ENCODE measurements at places on chromosomes 12 and 14.

DNA sequence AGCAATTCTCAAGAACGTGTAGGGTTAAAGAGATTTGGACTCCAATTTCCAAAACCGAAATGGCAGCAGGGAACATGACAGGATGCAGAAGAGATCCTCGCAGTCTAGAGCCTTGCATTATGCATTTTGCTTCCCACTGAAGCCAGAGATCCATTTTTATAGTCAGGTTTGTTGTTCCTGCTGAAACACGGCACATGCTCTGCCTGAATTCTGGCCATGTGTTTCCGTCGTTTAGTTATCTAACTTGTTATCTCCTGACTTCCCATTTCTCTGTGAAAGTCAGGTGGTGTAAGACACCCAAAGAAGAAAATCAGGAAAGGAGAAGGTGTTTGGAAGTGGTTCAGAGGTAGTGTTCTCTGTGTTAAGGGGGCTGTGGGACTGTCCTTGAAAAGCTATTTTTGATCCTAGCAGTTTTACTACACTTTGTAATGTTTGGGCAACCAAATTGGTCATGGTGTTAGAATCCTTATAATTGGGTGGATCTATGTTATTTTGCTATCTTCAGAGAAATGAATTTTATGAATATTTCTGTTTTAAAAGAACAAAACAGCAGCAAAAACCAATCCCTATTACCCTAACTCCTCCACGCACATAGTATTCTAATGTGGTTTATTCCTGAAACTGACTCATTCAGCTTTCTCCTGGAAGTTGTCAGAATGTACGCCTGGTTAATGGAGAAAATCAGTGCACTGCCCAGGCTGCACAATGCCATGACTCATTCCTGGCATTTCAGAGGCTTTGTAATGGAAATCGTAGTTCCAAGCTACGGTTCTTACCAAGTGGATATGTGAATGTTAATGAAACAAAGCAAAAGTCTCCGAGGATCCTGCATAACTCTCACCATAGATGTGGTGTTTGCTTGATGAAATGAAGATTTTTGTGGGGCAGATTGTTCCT, 110.1 kb downstream of the SAMD4A start:
- H3K27ac ChIP-seq, result peak overlapping the region; percentile 74
- H3K4me1 ChIP-seq, result peaks cover 8% of the 10 kb centered on the region
- DNase-seq, result peak; percentile 38
- no peaks in the 10 kb centered on the region for H3K36me3 ChIP-seq
- H3K4me3 ChIP-seq, result no peak overlapping the region
- H3K27me3 ChIP-seq, result no peaks in the 10 kb centered on the region

GRCh38 chr12:107894589-107894988, 120.1 kb downstream of the ASCL4 start:
- no peaks in the 10 kb centered on the region for H3K27me3 ChIP-seq
- no peak overlapping the region for H3K4me3 ChIP-seq
- no peaks in the 10 kb centered on the region for H3K4me1 ChIP-seq
- DNase-seq, result no peak
- H3K36me3 ChIP-seq, result no peaks in the 10 kb centered on the region

GRCh38 chr14:92792885-92793284, 1.2 kb upstream of the GOLGA5 start:
- H3K36me3 ChIP-seq, result peaks cover 4% of the 10 kb centered on the region
- no peak for DNase-seq

DNA sequence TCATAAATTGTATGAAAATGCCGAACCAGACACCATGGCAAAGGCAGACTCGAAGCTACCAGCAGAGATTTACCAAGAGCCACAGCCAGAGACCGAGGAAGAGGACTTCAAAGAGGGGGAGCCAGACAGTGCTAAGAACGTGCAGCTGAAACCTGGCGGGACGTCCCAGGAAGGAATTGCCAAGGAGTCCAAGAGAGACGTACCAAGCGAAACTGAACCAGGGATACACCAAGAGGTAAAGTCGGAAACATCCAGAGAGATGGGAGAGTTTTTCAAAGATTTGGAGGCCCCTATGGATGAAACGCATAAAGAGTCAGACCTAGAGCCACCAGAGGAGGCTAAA, 294 bp downstream of the SAMD15 start:
- peaks cover 9% of the 10 kb centered on the region for H3K4me1 ChIP-seq
- H3K4me3 ChIP-seq, result peak overlapping the region; percentile 97
- no peaks in the 10 kb centered on the region for H3K36me3 ChIP-seq
- no peaks in the 10 kb centered on the region for H3K27me3 ChIP-seq

DNA sequence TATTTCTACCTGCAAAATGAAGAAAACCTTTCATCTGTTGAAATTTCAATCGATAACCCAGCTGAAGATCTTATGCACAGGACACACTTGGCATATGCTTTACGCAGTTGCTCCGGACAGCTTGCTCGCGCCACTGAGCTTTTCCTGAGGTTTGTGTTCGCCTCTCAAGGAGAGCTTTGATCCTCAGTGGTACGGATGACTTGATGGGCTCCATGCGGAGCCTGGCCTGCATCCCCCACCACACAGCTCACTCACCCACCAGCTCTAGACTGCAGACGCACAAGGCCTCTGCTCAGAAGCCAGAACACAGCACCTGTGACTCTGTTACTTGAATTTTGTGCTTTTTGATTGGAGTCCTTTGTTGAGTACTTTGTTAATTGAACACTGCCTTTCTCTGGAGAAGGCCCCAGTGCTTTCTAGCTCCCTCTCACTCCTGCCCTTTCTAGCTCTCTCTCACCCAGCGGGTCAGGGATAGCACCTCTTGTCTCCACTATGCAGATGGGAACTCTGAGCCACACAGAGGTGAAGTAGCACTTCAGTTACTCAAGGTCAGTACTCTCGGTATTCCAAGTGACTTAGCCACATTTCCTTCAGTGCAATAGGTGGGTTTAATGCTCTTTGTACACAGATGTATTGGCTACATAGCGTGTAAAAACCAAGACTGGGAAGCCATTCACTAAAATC, 52.1 kb downstream of the TBC1D30 start:
- no peak for DNase-seq
- H3K27ac ChIP-seq, result no peak overlapping the region
- no peak overlapping the region for H3K4me3 ChIP-seq
- peaks cover 9% of the 10 kb centered on the region for H3K36me3 ChIP-seq

DNA sequence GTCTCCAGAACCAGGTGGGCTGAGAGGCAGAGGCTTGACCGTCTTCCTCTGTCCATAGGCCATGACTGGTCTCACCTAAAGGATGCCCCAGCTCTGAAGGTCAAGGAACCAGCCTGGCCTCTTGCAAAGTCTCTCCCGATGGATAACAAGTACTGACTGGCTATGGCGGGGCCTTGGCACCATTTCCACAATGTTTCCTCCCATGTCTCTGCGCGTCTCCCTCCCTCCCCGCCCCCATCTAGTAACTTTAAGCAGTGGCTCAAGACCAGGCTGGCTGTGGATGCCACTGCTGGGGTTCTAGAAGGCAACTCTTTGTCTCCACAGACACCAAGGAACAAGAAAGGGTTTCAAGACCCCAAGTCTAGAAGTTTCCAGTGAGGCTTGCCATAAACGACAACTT, 275.5 kb downstream of the DPF3 start:
- H3K27ac ChIP-seq, result no peak overlapping the region
- H3K4me3 ChIP-seq, result no peak overlapping the region
- no peaks in the 10 kb centered on the region for H3K27me3 ChIP-seq
- DNase-seq, result no peak
- H3K4me1 ChIP-seq, result peaks cover 24% of the 10 kb centered on the region
- H3K36me3 ChIP-seq, result peaks cover 5% of the 10 kb centered on the region

DNA sequence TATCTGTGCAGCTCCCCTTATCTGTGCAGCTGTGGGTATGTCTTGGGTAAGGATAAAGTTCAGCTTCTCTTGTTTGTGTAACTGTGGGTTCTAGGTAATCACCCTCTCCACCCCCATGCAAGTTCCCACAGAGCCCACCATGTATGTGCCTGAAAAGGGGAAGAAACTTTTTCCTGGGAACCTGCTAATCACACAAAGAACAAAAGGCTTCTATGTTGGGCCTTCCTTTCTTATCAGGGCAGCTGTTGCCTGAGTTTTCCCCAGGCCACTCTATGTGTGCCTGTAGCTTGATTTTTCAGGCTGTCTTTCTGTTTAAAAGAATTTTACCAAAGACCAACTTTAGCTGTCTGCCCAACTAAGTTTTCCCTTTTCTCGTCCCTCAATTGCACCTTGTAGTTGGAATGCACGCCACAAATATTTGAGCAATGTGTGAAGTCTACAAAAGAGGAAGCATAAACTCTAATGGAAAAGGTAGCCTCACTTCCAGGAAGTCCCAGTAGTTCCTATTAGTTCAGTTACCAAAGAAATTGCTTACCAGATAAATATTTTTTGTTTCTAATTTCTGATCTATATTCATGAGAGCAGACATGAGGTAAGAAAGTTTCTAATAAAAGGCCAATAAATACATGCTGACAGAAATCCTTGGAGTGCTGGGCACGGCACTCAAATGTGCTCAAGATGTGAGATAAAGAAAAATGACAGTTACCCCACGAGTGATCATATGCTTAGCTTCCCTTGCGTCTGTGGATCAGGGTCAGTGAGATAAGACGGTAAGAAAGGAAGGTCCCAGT, 2.7 kb upstream of the GALC start:
- peaks cover 10% of the 10 kb centered on the region for H3K4me1 ChIP-seq
- no peak for DNase-seq
- H3K27me3 ChIP-seq, result no peaks in the 10 kb centered on the region

DNA sequence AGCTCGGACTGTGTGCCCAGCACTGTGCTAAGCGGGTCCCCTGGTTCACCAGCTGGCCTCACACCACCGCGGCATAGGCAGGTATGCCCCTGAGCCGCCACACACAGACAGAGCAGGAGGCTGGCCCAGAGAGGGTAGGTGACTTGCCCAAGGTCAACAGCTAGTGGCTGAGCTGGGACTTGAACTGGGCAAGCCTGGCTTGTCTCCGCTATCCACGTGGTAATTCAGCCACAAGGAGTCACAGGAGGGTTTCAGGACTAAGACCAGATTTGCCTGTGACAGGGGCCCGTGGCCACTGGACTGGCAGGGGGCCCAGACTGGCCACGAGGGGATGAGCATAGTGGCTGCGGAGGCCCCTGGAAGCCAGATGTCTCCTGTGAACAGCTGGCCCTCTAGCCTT, 47.7 kb downstream of the NCOR2 start:
- H3K4me3 ChIP-seq, result no peak overlapping the region
- H3K4me1 ChIP-seq, result peaks cover 86% of the 10 kb centered on the region
- peak overlapping the region; percentile 94 for H3K27ac ChIP-seq
- no peaks in the 10 kb centered on the region for H3K27me3 ChIP-seq
- DNase-seq, result no peak

DNA sequence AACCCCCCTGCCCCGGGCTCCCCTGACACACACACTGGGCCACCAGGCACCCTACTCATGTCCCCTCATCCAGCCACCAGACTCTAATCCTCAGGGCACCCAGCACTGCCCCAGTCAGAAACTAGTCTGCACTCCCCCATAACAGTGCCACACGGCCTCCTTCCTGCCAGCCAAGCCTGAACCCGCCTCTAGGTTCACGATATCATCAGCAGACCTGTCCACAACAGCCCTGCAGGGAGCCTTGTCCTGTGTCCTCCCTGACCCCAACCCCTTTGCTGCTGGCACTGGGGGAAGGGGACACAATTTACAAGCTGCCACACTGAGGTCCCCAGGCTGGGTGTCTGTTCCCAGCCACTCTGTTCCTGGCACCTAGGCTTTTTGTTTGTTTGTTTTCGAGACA, 33.6 kb downstream of the LTBP2 start:
- no peak overlapping the region for H3K27ac ChIP-seq
- H3K36me3 ChIP-seq, result no peaks in the 10 kb centered on the region
- DNase-seq, result no peak
- H3K4me1 ChIP-seq, result peaks cover 5% of the 10 kb centered on the region
- H3K4me3 ChIP-seq, result no peak overlapping the region

DNA sequence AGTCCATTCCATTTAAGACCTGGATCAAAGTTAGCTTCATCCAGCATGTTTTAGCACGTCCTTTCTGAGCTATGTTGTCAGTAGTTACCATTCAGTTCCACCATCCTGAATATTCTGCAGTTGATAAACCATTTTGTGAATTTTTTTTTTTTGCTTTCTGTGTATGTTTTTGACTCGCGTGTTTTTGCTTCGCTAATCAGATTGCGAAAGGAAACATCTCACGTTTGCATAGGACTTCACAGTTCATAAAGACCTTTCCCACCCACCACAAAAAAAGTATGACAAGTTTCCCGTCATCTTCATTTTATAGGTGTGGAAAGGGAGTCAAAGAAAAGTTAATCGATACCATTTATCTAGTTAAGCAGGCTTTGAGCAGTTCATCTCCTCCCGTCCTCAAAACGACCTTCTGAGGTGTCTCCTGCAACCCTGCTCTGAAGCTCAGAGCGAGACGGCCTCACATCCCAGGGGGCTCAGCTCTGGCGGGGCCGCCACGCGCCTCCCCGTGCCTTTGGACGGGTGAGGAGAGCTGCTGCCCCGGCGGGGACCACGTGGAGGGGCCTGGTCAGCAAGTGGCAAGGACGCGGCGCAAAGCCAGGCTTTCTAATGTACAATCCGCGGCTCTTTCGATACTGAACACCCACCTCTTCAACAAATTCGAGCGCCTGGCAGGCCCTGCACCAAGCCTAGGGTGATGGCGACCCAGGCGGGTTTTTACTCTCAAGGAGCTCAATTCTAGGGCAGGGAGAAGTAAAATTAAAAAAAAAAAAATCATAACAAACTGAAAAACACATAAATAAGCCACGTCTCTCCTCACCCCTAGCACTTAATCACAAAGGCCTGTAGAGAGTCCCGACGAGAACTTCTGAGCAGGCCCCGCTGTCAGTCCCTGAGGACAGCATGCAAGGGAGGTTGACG, 988 bp upstream of the TMEM263 start:
- peak overlapping the region; percentile 61 for H3K4me3 ChIP-seq
- H3K4me1 ChIP-seq, result peaks cover 11% of the 10 kb centered on the region
- DNase-seq, result no peak
- H3K36me3 ChIP-seq, result no peaks in the 10 kb centered on the region
- H3K27ac ChIP-seq, result peak overlapping the region; percentile 86
- H3K27me3 ChIP-seq, result no peaks in the 10 kb centered on the region

DNA sequence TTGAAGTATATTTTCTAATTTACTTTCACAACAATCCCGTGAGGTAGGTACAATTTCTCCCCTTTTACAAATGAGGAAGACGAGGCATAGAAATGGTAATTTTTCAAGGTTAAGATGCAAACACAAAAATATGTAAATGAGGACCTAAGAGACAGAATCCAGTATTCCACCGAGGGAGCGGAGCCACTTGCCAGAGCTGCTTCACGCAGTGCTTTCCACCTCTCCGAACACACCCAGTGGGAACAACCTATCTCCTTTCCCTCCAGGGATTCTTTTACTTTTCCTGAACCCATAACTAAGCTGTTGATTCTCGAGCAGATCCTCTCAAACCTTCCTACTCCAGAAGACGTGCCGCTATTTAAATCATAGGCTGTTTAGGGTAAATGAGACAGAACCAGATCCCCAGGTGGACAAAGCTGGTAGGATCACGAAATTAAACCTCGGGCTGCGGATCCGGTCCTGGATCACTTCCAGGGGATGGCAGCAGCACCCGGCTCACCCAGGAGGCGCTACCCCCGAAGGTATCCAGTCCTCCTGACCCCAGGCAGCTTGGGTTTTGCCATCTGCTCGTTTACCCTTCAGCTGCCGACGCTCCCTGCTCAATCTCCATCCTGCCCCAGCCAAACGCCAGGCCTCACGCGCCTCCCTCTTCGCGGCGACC, 1.5 kb downstream of the DDHD1 start:
- H3K4me1 ChIP-seq, result peaks cover 12% of the 10 kb centered on the region
- DNase-seq, result no peak
- peak overlapping the region; percentile 76 for H3K27ac ChIP-seq
- H3K27me3 ChIP-seq, result no peaks in the 10 kb centered on the region
- no peaks in the 10 kb centered on the region for H3K36me3 ChIP-seq

Data from spinal cord (tissue), 10 donors.